NCI-H524 (cell line): ENCODE measurements at places on chromosomes 6 and 20.

DNA sequence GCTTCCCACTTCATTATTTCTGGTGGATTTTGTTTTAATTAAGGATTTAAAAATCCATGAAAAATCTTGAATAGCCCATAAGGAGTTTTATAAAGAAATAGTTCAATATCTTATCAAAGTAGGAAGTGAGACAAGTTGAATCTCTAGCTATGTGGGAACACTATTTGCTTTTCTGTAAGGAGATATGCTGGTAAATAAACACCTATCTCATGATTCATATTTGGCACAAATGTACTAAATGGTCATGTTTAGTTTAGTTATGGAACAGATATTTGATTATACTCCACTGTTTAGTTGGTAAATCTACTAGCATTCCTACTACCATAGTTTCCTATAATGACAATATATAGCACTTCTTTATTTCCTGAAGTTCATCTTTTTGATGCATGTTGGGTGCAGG lies 239.9 kb upstream of the CEP162 start:
- DNase-seq = no peak

DNA sequence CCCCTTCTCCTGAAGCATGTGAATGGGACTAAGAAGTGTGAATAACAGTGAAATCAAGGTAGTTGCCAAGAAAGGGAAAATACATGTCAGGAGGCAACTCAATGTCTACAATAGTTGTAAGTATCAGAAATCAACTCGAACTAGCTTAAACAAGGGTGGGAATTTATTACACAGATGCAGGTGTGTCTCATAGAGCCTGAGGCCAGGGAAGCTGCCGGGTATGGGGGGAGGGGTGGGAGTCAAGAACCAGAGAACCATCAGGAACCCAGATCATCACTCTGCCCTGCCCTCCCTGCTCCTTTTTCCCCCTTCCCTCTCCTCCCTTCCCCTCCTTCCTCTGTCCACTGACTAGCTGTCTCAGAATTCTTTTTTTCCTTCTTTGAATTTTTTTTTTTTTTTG lies 34.9 kb upstream of the BMP6 start:
- no peak for DNase-seq

DNA sequence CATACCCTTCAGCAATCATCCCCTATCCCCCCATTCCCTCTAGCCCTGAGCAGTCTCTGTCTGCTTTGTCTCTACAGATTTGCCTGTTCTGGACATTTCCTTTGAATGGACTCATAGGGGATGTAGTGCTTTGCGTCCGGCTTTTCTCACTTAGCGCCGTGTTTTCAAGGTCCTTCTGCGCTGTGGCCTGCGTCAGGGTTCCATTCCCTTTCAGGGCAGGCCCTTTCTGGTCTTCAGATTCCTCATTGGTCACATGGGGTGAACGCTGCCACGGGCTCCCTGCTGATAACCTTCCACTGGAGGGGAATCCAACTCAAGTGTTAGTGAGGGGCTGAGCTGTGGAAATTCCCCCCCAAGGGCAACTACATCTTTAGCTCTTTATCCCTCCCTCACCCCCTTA lies 36.4 kb upstream of the APCDD1L start:
- no peak for DNase-seq

DNA sequence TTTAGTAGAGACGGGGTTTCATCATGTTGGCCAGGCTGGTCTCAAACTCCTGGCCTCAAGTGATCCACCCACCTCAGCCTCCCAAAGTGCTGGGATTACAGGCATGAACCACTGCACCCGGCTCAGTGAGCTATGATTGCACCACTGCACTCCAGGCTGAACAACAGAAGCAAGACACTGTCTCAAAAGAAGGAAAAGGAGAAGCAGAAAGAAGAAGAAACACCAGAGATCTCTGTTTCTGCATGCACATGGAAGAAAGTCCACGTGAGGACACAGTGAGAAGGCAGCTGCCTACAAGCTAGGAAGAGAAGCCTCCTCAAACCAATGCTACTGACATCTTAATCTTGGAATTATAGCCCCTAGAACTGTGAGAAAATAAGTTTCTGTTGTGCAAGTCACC lies 16.0 kb downstream of the ECT2L start:
- DNase-seq = no peak

DNA sequence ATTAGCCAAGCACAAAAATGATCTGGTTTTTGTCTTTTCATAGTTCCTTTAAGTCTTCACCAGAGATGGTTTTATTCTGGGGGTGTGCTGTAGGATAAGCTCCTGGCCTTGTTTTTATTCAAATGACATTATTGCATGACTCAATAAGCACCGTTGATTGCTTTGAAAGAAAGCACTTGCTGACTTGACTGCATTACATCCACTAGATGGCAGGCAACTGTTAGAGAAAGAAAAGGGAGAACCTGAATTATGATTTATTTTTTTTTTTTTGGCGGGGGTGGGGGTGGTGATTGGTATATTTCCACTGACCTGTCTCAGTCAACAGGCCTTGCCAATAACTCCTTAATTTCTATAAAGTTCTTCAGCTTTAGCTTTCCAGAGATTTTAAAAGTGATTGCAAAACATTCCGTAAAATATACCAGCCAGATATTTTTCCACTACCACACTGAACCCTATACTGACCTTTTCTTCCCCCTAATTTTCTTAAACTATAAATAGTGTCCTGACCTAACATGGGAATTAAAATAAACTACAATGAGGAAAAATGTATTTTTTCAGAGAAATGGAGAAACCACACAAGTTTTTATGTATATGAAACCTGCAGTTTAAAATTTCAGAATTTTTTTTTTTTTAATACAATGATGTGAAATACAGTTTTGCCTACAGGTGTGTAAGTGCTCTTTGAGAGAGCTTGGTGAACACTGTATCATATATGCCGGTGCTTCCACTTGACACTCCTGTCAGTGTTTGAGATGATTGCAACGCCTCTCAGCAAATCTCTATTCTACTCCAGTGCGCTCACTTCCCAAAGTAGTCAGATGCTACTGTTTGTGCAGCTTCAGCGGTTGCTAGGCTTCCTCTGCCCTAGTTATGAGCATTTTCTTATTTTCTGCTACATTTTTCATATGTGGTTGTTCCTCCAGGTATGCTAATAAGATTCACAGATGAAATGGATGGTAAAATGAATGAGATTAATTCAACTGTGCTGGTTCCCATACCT lies 274.3 kb downstream of the CD109 start:
- DNase-seq = peak; percentile 21

DNA sequence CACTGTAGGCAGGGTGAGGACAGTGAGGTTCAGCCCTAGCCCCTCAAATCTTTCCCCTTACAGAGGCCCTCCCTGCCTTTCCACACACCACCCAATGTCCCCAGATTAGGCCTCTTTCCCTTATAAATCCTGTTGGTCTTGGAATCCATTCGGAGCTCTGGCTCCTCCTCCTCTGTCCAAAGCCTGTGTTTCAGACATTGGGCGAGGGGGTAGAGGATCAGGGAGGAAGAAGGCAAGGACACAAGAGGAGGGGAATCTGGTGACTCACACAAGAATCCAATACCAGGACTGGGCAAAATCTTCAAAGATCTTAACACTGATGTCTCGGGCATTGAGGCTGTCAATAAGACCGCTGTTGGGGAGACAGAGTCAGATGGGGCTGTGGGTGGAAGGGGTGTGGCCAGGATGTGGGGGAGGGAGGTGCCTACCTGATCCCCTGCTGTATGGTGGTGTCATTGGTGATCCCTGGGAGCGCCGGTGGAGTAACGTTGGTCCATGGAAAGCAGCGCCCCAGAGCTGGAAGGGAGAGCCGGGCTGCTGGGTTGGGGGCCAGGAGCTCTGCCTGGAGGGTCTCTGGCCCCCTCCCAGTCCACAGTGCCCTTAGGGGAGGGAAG lies 7.6 kb downstream of the SLC44A4 start:
- DNase-seq = no peak

- peak; percentile 60 for DNase-seq
Measured at GRCh38 chr6:163370464-163371117, 43.9 kb upstream of the QKI start.

DNA sequence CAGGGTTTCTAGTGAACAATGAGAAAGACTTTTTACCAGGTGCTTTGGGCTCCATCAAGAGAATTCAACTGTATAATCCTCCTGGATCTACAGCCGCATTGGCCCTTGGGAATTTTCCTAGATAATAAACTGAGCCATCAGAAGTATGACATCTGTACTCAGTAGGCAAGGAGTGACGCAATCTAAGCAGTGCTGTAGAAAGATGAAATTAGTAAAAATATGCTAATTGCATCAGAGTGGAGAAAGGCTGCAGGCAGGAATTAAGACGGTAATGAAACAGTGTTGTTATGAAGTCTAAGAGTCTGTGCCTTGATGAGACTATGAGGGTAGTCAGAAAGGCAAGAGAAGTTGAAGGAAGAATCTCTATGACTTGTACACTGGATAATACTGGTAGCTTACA lies 507.9 kb upstream of the SOX4 start:
- no peak for DNase-seq

GRCh38 chr6:149580880-149581279 lies 14.7 kb downstream of the GINM1 start:
- DNase-seq = no peak

GRCh38 chr6:43951063-43951755 lies 176.0 kb downstream of the MRPL14 start:
- DNase-seq = peak; percentile 31

DNA sequence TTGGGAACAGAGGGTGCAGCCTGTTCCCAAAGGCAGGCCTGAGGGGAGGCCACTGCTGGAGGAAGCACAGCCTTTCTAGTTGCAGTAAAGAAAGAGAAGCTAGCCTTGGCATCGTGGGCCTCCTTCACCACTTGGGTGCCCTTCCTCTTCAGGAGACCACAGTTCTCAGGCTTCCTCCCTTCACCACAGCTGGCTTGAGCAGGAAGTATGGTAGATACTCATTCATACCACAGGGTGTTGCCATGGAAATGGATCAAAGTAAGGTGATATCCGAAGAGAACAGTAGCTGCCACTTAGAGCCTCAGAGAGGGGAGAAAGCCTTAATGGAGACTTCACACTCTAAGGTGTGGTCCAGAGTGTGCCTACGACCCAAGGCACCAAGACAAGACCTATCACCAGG lies 120.4 kb upstream of the RIPOR2 start:
- no peak for DNase-seq

DNA sequence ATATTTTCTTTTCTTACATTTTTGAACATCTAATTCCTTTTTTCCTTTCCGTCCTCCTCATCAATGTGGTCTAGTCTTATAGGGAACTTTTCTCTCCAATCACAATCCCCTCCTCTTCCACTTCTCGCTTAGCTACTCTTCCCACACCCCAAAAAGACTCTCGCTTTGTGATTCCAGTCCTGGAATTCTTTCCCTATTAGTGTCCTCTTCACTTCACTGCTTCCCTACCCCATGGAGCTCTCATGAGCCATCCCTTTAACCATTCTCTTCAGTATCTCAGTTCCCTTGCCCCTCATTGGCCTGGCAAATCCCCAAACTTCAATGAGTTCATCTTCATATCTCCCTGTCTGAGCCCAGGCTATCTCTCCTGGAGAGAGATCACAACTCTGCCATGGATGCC lies 55.3 kb upstream of the CEP85L start:
- no peak for DNase-seq

GRCh38 chr20:9141070-9141469 lies 72.2 kb downstream of the PLCB4 start:
- no peak for DNase-seq

- DNase-seq = no peak
Measured at GRCh38 chr6:163946437-163946836, 531.9 kb downstream of the QKI start.

- no peak for DNase-seq
Measured at GRCh38 chr6:156984178-156984738, 207.1 kb downstream of the ARID1B start.

DNA sequence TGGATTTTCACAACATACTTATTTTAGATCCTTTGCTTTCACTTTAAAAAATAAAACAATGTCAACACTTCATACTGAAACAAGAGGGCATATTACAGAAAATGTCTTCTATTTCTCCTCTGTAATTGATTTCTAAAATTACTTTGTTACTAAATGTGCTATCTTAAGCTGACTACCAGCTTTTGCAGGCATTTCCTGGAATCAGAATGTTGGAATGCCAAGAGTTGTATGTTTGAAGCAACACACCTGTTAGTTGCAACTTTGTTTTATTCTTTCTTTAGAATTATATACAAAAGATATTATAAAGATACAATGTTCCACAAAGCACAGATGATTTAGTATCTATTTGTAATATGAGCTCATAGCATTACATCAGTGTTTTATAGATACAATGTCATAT lies 62.5 kb upstream of the TMEM170B start:
- DNase-seq = no peak

DNA sequence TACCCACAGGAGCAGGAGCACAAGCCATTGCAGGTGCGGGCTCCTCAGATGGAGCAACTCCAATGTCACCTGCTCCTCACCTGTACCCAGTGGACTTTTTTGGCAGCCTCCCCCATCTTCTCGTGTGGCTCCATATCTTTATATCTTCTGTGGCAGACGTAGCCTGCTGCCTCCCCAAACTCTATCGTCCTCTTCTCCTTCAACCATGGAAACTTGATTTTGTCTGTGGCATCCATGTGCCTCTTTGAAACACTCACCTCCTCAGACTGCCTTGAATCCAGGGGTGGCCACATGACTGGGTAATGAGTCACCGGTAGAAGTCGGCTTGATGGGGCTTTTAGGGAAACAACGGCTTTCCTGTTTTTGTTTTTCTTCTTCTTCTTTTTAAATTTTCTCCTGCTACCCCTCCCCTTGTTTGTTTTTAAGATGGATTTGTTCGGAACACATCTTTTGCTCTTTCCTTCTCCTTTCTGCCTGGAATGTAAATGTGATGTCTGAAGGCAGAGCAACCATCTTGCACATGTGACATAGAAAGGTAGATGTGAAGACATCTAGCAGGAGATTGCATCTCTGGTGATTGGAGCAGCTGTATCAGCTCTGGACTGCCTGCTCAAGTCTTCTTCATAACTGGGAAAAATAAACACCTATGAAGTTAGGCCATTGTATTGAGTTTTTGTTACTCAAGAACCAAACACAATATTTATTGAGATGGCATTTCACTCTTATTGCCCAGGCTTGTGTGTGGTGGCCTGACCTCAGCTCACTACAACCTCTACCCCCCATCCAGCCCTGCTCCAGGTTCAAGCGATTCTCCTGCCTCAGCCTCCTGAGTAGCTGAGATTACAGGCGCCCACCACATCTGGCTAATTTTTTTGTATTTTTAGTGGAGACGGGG lies 69.9 kb upstream of the DDR1 start:
- no peak for DNase-seq

DNA sequence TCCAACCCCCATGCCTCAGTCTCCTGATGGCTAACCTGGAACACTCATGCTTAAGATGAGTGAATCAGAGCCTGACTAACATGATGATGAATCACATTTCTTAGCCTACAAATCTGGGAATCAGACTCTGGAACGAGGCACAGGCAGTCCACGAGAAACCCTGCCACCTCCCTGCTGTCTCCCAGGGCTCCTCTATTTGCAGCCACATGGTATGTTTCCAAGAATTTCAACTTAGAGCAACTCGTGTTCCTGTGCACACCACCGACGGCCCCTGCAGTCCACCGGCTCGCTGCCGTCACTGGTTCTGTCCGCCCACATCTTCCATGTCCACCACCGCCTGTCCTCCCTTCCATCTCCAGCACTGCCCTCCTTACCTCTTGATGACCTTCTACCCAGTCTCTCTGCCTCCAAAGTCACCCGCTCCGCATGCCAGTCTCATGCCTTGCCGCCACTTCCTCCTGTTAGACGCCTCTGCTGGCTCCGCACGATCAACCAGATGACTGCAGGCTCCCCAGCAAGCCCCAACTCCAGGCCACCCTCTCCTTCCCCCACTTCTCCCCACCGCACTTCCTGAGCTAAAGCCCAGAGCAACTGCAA lies 87.6 kb downstream of the AGPAT4 start:
- DNase-seq = no peak

- no peak for DNase-seq
Measured at GRCh38 chr20:23841693-23842092, 15.2 kb upstream of the CST2 start.
